ENCODE measurements at places on chromosomes 11 and 22.

GRCh38 chr22:21939461-21939913, 13.2 kb downstream of the PPM1F start:
- no peak for DNase-seq

GRCh38 chr11:68935066-68935465, 31.4 kb downstream of the IGHMBP2 start:
- DNase-seq: no peak

- DNase-seq: peak; percentile 27
Observed at GRCh38 chr22:28480000-28480715, 199.5 kb downstream of the TTC28 start.

DNA sequence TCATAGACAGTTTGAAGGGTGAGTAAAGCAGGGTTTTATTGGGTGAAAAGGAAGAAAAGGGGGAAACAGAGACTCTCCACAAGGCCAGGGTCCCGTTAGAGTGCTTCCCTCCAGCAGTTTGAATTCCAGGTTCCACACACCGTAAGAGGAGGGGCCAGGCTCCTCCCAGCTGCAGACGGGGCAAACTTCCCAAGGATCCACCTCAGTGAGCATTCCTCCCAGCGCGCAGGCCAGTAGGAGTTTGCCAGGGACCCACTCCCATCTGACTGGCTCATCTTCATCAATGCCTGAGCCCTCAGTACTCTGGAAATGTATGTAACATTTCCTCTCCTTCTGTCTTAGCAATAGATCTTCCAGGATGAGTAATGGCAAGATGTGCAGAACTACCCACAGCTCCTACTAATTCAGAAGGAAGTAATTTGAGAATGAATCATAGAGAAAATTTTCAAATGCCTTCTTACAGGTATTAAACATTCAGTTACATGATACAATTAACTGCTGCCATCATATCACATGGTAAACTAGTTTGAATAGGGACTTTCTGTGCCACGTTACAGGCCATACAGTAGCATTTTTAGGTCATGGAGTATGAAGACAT, 34.0 kb upstream of the TRPC6 start:
- DNase-seq: no peak

DNA sequence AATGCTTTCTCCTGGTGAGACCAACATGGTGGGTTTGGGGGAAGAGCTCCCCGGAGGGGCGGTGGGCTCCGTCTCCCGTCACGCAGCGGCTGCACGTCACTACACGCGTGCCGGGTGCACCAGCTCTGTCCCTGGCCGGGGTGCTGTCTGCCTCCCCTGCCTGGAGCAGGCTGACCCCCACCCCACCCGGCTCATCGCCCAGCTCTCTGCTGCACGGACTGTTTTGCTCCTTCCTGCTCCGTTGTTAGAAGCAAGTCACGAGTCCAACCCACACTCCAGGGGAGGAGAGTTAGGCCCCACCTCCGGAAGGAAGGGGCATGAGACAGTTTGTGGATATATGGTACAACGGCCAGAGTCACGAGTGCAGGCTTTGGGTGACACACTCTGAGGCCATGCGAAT, 364.9 kb downstream of the BRD1 start:
- DNase-seq: no peak

DNA sequence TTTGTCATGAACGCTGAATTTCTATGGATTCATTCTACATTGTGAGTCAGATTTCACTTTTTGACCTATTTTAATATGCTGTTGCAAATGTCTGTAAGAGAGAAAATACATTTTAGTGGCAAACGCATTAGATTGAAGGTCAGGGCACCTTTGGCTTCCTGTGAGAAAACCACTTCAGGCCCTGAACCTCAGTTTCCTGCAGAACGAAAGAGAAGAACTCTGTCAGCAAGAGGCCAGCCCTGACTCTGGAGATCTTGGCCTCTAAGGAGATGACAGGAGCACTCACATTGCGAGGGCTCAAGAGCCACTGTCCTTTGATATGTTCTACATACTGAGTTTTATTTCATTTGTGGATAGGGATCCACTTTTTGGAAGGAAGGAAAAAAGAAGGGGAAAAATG, 83.6 kb downstream of the KCNJ1 start:
- DNase-seq: no peak

DNA sequence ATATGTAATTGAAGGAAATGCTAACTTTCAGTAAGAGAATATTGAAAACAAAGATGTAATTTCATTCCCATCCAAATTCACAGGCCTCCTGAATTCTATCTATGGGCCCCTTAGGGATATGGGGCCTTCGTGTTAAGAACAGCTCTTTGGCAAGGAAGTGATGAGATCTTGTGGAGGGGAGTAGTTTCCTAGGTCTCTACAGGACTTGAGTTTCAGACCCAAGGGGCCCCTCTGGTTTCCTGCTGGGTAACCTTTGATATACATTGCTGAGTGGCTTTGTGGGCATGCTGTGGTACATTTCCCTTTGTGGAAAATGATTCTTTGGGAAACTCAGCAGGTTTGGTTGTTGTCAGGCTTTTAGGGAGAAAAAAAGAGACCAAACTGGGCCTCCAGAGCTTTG, 6.2 kb downstream of the STIM1 start:
- no peak for DNase-seq

GRCh38 chr11:61783717-61784505, 8.5 kb downstream of the TMEM258 start:
- DNase-seq: no peak

DNA sequence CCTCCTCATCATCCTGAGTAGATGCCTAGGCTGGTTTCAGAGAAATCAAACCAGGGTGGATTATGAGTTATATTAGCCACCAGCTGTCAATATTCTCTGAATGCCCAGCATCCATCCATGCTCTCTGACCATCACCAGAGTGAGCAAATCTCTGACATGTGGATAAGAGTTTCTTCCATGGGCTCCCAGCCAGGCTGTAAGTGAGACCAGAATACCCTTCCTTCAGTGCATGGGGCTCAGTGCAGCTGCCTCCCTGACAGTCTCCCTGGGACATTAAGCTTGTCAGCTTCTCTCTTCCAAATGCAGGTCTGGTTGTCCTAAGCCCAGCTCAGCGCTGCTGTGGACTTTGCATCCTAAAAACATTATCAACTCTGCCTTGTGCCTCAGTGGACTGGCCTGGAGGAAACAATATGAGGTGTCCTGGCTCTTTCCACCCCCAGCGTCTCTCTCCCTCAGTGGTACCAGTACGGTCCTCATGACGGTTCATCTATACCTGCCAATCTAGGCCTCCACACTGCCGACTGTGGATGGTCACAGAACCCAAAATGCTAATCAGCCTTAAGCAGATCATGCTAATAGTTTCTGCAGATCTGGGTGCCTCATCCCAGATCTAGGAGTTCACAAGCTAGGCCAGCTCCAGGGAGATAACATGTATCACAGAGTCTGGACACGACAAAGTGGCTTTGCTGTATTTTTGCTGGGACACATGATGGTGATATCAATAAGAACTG, 41.6 kb upstream of the PRAME start:
- no peak for DNase-seq

DNA sequence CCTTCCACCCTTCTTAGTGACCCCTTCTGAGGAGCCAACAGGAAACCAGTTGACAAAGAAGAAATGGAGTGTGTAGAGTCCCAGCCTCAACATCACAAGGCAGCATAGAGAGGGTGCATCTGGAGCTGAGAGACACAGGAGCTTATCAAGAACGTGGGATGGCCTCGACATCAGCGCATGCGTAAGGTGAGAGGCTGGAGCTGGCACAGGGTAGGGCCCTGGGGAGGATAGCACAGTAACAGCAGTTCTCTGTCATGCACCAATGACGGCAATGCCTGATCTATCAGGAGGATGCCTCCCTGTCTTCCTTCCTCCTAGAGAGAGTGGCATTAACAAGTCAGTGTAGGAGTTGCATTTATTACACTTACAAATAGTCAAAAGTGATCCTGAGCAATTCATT, 426.1 kb downstream of the NTM start:
- no peak for DNase-seq

DNA sequence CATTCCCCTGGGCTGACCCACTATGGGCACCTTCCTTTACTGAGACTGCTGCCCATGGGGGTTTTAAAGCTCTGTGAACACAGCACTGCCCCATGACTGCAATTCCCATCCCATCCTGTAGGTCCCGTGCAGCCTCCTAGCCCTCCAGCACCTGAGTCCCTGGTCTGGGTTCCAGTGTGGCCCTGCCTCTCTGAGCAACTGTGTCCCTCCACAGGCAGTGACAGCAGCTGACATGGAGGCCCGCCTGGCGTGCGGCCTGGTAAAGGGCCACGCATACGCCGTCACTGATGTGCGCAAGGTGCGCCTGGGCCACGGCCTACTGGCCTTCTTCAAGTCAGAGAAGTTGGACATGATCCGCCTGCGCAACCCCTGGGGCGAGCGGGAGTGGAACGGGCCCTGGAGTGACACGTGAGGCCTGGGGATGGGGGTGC, 12.6 kb downstream of the OMP start:
- DNase-seq: no peak

DNA sequence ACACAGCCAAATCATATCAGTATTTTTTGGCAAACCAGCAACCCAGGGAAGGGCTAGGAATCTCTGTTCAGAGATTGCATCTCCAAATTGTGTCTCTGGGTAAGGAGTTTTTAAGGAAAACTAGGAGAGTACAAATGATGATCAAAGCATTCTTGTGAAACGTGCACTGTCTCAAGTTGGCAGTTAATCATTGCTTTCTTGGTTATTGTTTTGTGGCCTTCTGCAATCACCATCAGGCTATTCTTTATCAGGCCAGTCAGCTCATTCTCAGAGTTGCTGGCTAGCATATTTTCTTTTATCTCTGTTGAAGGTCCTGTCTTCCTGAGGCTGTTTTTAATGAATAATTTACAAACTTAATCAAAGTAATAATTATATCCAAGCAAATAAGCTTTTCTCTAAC, 129.1 kb upstream of the CCDC179 start:
- no peak for DNase-seq

DNA sequence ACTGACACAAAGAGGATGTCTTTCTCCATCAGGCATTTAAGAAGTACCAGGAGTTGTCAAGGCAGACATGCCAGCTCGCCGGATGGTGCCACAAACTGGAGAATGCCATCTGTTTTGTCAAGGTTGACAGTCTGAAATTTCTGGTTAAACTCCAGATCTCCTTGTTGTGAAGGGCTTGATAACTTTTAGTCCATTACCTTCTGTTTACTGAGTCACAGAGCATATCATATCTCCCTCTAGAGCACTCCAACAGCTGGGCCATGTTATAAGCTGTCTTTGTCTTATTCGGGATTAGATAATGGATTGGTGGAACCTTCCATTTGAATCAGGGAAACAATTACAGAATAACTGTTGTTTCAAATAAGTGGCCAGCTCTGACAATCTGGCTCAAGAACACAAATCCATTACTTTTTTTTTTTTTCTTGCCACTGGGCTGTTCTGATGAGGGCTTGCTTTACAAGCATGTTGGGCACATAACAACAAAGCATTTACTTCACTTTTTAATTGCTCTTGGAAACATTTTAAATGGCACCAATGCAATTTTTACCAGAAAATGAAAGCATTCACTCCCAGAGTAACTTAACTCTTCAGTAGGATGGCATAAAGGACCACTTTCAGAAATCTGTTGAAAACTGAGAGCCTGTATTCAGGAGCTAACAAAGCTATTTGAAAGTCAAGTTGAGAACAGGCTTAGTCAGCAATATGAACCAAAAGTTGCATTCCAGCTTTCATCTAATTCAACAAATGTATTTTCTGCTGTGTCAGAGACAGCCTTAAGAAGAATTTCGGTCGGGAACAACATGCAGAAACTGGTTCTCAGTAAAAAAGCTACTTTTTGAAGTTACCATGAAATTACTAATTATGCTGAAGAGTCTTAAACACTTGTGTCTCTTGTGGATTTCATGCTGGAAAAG, 227.6 kb upstream of the PITPNB start:
- DNase-seq: peak; percentile 45

DNA sequence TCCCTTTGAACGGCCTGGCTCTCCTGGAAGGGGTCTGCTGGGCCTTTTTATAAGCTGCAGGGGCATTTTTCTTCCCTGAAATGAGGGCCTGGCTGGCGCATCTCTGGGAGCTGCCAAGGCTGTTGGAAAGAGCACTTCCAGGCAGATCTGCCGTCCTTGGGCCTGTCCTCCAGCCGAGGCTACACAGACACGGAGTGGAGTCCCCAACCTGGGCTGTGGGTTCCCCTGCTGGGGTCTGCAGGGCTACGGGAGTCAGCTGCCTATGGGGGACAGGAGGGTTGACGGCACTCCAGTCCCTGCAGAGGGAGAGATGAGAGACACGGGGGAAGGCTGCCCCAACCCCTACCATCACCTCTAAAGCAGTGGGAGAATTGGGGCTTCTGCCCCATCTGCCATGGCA, 606.6 kb downstream of the TBC1D22A start:
- DNase-seq: no peak

GRCh38 chr11:87125257-87125656, 87.5 kb downstream of the TMEM135 start:
- DNase-seq: no peak

- DNase-seq: peak; percentile 39
Observed at GRCh38 chr11:107591378-107592230, 657 bp downstream of the ELMOD1 start.

- DNase-seq: no peak
Observed at GRCh38 chr22:49548356-49549202, 279.1 kb downstream of the BRD1 start.

DNA sequence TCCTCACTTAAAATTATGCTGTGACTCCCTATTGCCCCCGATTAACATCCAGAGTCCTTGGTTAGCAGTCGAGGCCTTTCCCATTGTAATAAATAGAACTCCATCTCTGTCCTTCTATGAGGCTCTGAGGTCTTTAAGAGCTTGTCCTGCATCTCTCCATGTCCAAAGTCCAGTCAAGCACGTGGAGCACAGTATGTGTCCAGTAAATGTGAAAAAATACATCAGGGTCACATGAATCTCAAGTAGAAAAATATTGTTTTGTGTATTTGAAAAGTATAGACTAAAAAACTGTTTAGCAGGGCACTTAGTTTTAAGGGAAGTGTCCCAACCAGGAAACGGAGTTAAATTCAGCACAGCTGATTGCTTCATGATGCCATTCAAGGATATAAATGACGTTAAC, 298.8 kb upstream of the TENM4 start:
- DNase-seq: no peak
